ENCODE measurements at places on chromosomes 3 and 15.

DNA sequence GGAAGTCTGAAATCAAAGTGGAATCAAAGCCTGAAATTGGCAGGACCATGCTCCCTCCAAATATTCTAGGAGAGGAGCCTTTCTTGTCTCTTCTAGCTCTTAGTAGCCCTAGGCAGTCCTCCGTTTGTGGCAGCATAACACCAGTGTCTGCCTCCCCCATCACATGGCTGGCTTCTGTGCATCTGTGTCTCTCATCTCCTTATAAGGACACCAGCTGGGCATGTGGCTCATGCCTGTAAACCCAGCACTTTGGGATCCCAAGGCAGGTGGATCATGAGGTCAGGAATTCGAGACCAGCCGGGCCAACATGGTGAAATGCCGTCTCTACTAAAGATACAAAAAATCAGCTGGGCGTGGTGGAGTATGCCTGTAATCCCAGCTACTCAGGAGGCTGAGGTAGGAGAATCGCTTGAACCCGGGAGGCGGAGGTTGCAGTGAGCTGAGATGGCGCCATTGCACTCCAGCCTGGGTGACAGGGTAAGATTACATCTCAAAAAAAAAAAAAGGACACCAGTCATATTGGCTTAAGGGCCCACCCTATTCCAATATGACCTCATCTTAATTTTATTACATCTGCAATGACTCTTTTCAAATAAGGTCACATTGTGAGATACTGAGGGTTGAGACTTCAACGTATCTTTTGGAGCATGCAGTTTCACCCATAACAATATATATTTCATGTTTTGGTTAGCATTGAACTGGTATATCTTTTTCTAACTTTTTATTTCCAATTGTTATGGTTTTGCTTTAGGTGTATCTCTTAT lies 148.0 kb upstream of the TPM1 start:
- DNase-seq: no peak

DNA sequence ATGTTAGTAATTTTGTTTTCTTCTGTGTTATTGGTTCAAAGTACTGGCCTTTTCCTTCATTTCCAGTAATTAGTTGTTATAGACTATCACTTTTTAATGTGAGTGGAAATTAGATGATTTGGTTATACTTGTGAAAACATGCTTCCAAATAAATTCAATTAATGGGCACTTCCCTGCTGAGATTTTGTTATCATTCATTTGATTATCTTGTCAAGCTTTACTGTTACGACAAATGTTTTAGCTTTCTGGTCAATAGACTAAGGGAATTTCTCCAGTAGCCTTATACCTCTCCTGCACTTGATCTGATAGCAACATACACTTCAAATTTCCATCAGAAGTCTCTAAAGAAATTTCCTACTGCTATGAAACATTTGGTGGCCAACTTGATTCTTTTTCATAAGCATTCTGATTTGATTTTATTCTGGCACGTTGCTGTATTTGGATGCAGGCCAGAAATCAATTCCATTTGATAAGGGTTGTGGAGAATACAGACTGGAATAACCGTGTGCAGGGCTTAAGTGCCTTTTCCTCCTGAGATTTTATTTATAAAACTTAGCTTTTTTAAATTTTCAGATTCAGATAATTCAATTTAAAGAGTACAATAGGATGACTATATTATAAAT lies 573.8 kb upstream of the NAALADL2 start:
- DNase-seq: no peak

- no peak for DNase-seq
These were observed 24.1 kb downstream of the SLC24A5 start for GRCh38 chr15:48144889-48145288.

DNA sequence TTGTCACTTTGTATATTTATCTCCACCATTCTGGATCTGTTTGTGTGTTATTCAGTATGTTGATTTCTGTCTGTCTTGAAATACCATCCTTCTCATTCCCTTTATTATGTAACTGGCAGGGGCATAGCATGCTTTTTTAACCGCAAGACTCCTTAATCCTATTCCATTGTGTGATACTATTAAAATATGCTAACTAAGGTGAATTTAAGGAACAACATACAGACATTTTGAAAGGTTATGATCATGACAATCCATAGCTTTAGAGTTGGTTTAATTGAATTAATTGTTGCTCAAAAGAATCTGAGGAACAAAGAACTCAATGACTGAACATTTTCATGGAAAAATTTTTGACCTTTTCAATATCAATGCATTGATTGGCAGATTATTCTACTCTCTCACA lies 677.3 kb upstream of the ROBO1 start:
- no peak for DNase-seq

DNA sequence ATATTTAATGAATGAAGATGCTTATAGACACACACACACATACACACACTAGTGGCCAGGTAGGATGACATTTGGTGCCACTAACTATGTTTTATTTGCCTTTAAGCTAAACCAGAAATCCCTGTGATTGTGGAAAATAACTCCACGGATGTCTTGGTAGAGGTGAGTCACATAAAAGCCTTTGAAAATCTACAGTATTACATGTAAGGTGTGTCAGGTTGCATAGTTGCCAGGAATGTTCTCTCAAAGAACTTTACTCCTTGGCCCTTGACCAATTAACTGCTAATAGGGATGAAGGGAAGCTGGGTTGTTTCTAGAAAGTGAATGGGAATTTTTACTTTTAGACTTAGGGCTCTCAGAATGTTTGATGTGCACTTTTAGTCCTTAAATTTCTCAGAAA lies 9.9 kb downstream of the ZBED2 start:
- DNase-seq: no peak

- DNase-seq: no peak
These were observed 106.4 kb downstream of the MFSD1 start for GRCh38 chr3:158908187-158908734.

DNA sequence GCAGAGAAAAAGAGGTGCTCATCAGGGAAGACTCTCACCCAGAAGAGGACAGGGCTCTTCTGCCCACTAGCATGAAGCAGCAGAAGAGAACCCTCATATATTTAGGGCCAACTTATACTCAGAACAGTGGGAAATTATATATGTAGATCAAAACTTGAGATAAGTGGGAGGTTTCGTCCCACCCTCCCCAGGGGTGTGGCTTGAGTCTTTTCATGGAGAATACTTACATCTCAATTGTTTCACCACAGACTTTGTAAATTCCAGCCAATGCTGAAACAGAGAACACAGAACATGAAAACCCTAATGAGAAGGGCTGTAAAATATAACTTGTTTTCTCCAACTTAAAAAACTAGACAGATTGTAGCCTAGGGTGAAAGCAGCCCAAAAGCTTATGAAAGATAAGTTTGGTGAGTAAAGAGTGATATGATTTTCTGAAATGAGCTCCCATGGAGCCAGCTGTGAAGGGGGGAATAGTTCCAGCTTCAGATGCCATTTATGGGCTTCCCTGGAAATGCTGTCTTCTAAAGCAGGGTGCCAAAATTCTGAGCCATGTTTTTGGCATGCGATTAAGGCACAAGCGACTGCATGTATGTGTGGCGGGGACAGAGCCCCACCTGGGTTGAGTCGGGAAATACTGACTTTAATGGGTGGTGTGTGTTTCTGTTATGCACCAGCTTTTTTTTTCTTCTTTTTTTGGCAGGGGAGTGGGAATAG lies 92.9 kb downstream of the WDR76 start:
- DNase-seq: no peak

DNA sequence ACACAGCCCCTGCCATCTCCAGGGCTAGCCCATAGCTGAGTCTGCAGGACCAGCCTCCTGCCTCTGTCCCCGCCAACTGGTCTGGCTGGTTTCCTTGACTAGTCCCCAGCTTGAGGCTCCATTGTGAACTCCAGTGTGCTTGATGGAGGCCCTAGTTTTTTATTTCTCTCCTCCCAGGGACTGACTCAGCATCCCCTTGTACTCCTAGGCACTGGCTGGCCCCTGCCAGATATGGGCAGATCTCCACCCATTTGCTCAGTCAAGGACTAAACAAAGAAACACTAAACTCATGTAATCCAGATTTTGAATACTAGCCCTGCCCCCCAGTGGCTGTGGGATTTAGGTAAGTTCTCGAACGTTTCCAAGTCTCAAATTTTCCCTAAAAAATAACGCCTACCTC lies 415.4 kb upstream of the RORA start:
- DNase-seq: no peak

- DNase-seq: no peak
These were observed 9.2 kb upstream of the SIN3A start for GRCh38 chr15:75460646-75461045.

DNA sequence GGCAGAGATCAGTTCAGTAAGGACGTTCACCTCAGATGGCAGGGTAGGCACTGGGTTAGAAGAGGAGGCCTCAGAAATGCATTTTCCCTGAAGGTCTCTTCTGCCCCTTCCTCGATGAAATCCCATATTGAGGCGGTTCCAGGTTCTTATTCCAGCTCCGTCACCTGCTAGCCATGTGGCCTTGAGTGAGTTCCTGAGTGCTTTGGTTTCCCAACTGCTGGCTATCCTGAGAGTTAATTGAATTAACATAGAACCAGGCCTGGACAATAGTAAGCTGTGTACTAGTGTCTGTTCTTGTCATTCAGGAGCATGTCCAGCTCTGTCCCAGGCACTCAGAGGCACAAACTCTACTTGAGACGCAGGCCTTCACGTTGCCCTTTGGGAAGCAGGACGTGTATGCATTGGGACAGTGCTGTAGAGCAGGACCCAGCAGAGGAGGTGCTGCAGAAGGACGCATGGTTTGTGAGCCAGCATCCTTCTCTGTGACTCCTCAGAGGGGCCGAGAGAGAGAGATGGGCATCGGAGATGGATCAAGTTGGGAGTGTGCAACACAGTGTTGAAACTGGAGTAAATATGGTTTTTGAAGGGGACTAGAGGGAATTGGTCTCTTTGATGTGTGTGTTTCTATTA lies 114.2 kb downstream of the ASB7 start:
- no peak for DNase-seq

- DNase-seq: no peak
These were observed 39.0 kb downstream of the CYP11A1 start for GRCh38 chr15:74328331-74329056.

DNA sequence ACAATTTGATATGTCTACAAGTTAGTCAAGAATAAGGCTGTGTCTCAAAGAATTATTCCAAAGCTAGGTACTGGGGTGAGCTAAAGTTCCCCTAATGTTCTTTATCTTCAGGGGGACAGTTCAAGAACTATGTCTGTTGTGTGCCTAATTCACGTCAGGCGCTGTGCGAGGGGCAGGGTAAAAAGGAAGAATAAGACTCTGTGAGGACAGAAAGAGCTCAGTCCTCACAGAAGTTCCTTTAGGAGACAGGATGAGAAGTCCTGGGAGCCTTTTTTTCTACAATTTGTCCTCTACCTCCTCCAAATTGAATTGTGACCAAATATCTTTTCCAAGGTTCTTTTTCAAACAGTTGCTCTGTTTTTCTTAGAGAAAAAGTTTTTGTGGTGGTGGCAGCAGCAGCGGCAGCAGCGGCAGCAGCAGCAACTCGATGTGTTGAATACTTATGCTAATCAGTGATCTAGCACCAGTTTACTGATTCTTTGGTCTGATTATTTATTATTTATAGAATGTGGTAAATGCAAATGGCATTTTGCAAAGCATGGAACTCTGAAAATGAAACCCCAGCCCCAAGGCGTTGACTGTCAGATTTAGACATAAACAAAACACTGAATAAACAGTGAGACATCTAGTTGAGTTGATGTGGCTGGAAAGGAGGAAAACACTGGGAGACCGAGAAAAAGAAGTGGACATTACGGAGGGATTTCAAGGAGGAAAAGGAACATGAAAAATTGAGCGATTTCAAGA lies 88.6 kb downstream of the GTPBP8 start:
- DNase-seq: no peak
